Fibroblast of lung (primary cell): ENCODE measurements at places on chromosomes 7 and 10. TPM values are rescaled to one million over a fixed set of nuclear protein-coding genes. Genes with fewer than 3 reads are reported as not detected.

- no peaks in the 10 kb centered on the region for H3K4me1 ChIP-seq
- no peaks in the 10 kb centered on the region for H3K36me3 ChIP-seq
- H3K27ac ChIP-seq = no peak overlapping the region
- no peak overlapping the region for H3K4me3 ChIP-seq
- DNase-seq = peak; percentile 48
Observed at GRCh38 chr7:94240902-94241301, 153.8 kb upstream of the COL1A2 start.

MAT1A gene
- total RNA-seq = not detected in 2 replicates

BRAF gene
- total RNA-seq = 21.3 and 23.1 TPM in 2 replicates

DNA sequence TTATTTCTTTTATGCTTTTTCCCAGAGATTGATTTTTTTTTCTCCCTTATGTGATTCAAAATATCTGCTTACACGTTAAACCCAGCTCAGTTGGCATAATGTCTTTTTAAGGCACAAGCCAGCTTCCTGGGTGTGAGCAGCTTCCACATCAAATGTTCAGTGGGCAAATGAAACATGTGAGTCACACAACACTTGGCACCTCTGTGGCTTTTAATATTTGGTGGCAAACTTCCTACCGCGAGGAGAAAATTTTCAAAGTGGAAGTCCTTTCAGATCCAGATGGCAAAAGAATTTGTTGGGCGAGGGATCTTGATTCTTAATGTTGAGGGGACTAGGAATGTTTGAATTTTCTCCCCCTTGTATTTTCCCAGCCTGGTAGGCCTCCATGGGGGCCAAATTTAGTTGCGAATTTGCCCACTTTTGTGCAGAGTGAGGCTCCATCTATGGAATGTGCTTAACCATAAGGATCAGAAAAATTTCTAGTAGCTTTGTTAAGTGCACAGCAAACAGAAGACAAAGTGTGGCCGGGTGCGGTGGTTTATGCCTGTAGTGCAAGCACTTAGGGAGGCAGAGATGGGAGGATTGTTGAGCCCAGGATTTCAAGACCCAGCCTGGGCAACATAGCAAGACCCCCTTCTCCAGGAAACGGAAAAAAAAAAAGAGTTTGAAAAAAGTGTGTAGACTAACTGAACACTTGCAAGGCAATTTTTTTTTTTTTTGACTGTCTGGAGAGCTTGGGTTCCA lies 31.0 kb downstream of the CUX1 start:
- no peak overlapping the region for H3K4me3 ChIP-seq
- H3K4me1 ChIP-seq = no peaks in the 10 kb centered on the region
- H3K27me3 ChIP-seq = no peaks in the 10 kb centered on the region
- no peak for DNase-seq
- H3K27ac ChIP-seq = no peak overlapping the region
- no peaks in the 10 kb centered on the region for H3K36me3 ChIP-seq

DNA sequence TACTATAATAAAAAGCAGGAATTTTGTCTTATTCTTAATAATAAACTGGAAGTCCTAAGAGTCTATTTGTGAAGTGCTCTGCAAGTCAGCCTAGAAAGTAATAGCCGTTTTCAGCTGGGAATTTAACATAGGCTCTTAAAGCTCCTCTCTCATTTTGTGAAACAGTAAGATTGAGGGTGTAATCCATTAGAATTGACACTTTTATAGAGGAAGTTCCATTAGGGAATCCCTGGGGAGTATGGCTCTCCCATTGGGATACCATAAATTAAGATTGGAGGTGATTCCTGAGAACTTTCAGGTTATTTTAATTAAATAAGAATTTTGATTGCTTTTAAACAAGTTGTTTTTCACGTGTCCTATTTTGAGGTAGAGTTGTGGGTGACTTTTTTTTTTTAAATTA lies 68.0 kb downstream of the EXOC4 start:
- H3K4me3 ChIP-seq = no peak overlapping the region
- no peak overlapping the region for H3K27ac ChIP-seq
- no peaks in the 10 kb centered on the region for H3K36me3 ChIP-seq
- no peaks in the 10 kb centered on the region for H3K27me3 ChIP-seq
- DNase-seq = no peak

CREB5 gene
- 3.1 and 28.4 TPM in 2 replicates for total RNA-seq

- H3K36me3 ChIP-seq = no peaks in the 10 kb centered on the region
- H3K27me3 ChIP-seq = no peaks in the 10 kb centered on the region
- DNase-seq = peak; percentile 69
- no peak overlapping the region for H3K27ac ChIP-seq
- no peak overlapping the region for H3K4me3 ChIP-seq
Observed at GRCh38 chr7:31432836-31433340, 81.0 kb upstream of the ITPRID1 start.

DNA sequence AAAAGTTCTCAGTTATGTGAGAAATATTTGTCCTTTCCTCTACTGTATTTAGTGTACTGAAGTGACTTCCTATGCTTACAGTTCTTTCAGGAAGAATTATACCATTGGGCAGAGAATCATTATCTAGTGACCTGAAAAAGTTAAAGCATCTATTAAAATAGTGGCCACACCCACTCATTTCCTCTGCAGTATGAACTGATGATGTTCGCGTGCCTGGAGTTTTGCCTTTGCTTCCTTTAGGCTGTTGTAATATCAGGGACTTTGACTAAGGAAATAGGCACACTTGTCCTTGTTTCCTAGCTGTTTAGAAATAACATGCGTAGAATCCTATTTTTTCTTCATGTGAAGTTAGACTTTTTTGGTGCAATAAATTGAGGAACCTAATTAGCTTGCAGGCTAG lies 100.7 kb downstream of the ZMYND11 start:
- no peak overlapping the region for H3K27ac ChIP-seq
- DNase-seq = no peak
- no peaks in the 10 kb centered on the region for H3K4me1 ChIP-seq
- H3K27me3 ChIP-seq = no peaks in the 10 kb centered on the region
- H3K4me3 ChIP-seq = no peak overlapping the region
- H3K36me3 ChIP-seq = no peaks in the 10 kb centered on the region

DNA sequence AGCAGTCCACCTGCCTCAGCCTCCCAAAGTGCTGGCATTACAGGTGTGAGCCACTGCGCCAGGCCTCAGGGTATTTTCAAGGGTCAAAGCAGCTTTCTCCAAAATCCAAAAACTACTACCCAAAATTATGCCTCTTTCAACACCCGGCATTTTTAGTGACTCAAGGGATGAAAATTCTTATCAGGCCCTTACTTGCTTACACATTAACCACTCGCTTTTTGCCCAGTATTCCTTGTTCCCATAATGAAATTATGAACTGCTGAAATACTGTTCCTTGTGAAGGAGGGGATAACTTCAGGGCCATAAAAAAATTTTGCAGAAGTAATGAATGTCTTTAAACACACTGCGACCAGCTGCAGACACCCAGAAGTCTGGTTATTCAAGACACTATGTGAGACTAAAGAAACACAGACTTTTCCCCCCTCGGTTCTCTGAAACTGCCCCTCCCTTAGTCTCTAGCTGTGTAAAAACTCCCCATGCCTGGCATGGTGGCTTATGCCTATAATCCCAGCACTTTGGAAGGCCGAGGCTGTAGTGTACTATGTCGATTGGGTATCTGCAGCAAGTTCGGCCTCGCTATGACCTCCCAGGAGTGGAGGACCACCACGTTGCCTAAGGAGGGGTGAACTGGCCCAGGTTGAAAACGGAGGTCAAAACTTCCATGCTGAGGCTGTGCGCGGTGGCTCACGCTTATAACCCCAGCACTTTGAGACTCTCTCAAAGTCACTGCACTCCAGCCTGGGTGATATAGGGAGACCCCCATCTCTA lies 12.0 kb downstream of the FXYD4 start:
- H3K36me3 ChIP-seq = peaks cover 10% of the 10 kb centered on the region
- no peaks in the 10 kb centered on the region for H3K27me3 ChIP-seq
- no peak overlapping the region for H3K4me3 ChIP-seq
- no peaks in the 10 kb centered on the region for H3K4me1 ChIP-seq
- DNase-seq = no peak
